ENCODE measurements at places on chromosomes 11 and 22.

DNA sequence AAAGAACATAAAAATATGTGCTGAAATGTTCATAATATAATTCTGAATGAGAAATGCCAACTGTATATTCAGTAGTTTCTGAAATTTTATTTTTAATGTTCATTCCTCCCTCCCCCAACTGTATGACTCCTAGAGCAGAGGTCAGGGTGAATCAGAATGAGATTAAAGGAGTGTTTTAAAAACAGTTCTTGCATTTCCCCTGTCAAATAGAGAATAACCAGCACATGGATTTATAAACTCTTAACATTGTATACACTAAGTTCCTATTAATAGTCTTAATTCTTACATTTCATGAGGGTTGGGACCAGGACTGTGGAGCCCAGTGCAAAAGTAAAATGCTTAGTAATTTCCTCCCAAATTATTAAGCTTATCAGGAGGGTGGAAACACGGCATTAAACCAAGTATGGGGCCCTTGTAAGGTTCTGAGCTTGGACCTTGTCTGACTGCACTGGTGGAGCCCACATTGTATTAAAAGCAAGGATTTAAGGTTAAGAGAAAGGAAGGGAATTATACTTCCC lies 474.6 kb upstream of the RAG2 start:
- DNase-seq, result no peak

DNA sequence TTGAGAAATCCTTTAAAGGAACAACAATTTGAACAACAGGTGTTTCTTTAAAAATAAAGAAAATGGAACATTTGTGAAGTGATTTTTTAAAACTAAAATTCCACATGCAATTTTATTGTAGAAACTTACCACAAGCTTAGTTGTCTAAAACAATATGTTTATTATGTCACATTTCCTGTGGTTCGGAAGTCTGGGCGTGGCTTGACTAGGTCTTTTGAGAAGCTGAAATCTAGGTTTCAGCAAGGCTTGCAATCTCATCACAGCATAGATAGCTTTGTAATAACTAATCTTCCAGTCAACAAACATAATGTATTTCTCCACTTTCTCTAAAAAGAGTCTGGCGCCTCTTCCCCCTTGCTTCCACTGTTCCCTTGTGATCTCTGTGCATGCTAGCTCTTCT lies 27.0 kb downstream of the MS4A6A start:
- no peak for DNase-seq

DNA sequence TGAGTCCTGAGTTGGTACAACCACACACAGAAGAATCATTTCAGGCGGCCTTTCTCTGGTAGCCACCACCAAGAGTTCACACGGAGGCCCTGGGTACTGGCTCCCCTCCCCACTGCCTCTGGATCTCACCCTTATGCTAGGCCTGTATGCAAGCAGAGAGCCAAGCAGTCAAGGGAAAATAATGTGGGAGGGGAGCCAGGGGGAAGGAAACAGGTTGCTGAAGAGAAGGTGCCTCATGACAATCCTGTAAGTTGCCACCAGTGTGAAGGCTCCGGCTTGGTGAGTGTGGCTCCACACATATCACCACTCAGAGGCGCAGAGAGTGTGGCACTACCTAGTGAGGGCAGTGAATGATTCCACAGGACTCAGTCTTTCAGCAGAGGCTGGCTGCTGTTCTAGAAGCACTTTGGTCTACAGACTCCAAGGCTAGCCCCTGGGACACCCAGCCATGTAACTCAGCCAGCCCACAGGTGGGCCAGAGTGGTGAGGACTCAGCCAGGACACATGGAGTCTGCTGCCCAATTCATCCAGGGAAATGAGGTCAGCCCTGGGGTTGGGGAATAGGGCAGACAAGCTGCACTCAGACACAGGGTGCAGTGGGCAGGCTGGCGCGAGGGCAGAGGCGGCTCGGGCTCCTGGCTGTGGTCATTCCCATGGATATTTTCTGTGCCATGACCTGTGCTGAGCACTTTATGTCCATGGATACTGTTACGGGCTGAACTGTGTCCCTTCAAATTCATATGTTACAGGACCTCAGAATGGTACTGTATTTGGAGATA lies 49.0 kb upstream of the SERPIND1 start:
- DNase-seq, result no peak

- no peak for DNase-seq
Measured at GRCh38 chr22:44616882-44617655, 84.9 kb upstream of the PRR5 start.

GRCh38 chr11:107688322-107688918 lies 23.4 kb downstream of the SLN start:
- DNase-seq, result no peak

DNA sequence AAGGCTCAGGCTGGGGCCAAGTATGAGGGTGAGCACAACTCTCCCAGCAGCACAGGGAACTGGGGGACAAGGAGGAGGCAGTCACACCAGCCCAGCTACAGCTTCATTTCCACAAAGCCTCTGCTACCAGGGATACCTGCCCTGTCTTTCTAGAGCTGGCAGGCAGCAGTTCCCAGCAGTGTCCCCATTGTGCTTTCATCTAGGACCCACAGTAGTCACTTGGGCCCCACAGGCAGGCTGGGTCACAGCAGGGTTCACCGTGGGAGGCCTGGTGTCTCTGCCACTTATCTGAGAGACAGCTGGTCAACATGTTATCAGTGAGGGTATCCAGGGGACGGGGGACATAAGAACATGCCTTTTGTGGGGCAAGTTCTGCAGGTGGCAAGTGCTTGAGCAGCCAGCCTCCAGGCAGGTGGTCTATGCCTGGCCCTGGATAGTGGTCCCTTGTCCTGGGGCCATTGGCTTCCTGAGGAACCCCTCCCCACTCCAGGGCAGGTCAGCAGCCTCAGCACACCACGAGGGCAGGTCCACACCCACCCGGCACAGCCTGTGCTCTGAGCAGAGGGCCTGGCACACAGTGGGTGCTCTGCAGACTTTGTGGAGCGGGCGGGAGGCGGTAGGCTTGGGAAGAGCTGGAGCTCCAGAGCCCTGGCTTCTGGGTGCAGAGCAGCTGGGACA lies 29.9 kb downstream of the GNAZ start:
- no peak for DNase-seq

GRCh38 chr11:46455834-46456233 lies 64.3 kb upstream of the CHRM4 start:
- DNase-seq, result peak; percentile 30

DNA sequence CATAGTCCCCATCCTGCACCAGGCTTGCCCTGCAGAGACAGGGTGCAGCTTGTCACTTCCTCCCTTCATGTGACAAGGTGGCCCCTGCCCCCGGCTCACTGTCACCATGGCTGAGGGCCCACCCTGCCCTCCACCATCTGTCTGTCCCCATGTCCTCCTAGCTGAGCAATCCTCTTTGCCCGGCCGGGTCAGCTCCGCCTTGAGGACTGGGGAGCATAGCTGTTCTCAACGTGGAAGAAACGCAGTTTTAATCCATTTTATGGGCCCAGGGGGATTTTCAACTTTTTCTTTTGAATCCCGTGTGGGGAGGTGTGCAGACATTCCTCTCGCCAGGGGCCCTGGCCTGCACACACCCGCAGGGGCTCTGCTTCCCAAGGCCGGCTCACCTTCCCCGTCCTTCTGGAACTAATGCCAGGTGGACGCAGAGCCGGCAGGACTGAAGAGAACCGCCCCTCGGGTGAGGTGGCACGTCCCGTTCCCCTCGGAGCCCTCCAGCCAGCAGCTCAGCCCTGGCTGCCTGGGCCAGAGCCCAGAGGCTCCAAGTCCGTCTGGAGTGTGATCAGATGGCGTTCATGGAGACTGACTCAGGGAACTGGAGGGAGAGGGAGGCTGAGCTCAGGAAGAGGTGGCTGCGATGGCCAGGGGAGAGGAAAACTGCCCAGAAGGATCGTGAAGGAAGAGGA lies 1108.7 kb downstream of the BRD1 start:
- no peak for DNase-seq

DNA sequence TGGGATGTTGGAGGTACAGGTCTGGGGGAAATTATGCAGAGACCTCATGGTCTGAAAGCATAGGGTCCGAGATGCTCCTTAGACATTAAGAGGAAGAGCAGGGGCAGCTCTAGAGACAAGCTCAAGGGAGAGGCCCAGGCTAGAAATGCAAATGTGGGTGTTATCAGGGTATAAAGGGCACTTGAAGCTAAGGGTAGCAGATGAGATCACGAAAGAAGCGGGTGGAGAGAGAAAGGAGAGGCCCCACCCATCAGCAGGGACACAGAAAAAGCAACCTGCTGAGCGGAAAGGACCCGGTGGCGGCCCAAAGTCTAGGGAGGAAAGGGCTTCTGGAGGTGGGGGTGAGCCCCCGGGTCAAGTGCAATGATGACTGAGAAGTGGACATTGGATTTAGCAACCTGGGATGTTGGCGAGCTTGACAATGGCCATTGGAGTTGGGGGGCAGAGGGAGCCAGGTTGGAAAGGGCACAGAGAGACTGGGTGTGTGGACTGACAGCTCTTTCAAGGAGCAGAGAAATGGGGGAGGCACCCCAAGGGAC lies 8.9 kb downstream of the TMPRSS6 start:
- no peak for DNase-seq

GRCh38 chr11:84130646-84131427 lies 844.7 kb upstream of the CCDC90B start:
- DNase-seq, result no peak

DNA sequence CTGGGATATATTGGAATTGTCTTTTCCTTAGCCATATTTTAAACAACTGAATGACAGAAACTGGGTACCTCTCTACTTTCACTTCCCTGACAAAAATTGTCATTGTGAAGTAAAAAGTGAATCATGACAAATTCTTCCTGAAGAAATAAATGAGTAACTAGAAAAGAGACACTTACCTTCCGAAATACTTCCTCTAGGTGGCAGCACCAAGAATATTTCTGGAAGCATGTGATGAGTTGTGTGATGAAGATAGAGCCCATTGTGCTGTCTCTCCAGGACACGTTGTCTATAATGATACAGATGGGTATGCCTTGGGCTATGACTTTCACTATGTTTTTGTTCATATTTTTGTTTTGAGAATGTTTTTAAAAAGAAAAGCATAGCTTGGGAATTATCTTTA lies 21.5 kb downstream of the CASP4 start:
- no peak for DNase-seq

GRCh38 chr11:12889243-12889642 lies 119.9 kb upstream of the RASSF10 start:
- no peak for DNase-seq

- DNase-seq, result no peak
Measured at GRCh38 chr11:69928975-69929374, 109.8 kb upstream of the FGF3 start.

DNA sequence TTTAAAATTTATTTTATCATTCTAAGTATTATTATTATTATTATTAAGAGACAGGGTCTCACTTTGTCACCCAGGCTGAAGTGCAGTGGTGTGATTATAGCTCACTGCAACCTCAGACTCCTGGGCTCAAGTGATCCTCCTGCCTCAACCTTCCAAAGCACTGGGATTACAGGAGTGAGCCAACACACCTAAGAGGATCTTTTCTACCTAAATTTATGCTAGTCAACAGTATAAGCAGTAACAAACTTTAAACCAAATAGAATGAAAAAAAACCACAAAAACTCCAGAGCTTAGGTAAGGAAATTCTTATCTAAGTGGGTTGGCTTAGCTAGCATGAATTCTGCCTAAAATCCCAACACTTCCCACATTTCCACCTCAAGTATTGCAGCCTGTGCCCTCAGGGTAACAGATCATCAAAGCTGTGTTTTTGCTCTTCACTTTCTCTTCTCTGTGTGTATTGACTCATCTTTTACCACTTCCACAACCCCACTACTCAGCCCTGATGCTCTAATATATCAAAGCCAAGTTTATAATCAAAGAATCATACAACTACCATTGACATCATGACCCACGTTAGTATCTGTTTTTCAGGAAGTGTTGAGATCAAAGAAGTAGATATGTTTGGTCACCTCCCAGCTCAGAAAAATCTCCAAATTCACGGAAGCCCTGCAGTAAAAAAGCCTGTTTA lies 93.7 kb upstream of the SPON1 start:
- DNase-seq, result no peak

GRCh38 chr11:107996006-107996776 lies 12.5 kb upstream of the CUL5 start:
- no peak for DNase-seq

DNA sequence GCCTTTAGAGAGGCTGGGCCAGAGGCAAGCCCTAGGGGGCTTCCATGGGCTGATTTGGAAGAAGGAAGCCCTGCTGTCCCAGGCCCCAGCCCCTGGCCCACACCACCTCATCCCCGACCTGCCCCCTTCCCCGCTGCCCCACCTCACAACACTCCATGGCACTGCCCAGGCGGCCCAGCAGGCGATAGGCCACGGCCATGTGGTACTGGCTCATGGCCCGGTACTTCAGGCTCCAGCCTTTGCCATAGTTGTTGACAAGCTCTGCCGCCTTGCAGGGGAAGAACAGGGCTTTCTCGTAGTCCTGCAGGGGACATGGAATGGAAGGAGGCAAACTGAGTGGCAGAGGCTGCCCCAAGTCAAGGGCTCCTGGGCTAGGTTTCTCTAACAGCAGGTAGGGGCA lies 6.4 kb downstream of the RAPSN start:
- no peak for DNase-seq

- DNase-seq, result no peak
Measured at GRCh38 chr22:43152357-43153071, 1.2 kb downstream of the TSPO start.

DNA sequence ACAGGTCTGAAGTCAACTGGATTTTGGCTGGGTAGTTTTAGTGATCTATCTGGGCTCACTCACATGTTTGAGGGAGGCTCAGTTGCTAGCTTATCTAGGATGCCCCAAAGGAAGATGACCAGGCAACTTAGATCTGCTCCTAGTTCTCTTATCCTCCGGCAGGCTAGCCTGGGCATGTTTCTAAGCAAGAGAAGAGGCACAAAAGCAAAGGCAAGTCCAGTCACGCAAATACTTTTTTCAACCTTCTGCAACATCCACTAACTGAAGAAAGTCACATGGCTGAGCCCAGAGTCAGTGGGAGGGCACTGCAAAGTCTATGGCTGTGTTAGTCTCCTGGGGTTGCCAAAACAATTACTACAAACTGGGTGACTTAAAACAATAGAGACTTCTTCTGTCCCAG lies 32.9 kb upstream of the FSHB start:
- no peak for DNase-seq

DNA sequence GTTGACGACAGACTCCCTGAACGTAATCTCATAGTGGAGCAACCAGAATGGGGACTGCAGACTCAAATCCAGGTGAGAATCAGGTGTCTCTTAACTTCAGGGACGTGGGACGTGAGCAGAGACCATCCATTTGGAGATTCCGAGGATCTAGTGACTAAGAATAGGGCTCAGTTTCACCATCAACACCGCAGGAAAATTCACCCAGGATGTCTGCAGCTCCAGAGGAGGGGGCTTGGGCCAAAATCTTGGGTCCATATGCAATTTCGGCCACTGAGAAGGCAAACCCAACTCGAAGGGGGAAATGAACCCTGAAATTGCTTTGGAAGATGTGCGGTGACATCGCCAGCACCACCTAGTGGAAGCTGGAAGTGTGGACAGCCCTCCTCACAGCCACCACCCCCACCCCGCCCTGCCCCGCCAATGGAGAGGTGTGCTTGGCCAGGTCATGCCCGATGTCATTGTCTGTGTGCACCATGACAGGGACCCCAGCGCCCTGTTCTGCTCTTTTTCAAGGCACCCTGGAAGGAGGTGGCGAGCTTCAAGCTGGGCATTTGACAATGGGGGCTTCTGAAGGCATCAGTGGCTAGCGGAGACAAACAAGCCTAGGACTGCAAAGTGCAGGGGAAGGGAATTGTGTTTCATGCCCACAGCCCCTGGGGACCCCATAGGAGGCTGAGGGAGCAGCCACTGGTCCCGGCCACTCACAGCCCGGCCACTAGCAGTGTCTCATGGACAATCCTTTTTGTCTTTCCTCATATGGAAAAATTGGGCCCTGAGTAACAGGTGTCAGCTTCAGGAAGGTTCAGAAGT lies 24.8 kb downstream of the APOL1 start:
- DNase-seq, result peak; percentile 16
